ENCODE measurements at places on chromosomes 1 and 21.

- no peak for DNase-seq
Observed at GRCh38 chr1:114105421-114105979, 48.2 kb downstream of the SYT6 start.

- no peak for DNase-seq
Observed at GRCh38 chr1:228938537-228938901, 203.2 kb downstream of the RHOU start.

DNA sequence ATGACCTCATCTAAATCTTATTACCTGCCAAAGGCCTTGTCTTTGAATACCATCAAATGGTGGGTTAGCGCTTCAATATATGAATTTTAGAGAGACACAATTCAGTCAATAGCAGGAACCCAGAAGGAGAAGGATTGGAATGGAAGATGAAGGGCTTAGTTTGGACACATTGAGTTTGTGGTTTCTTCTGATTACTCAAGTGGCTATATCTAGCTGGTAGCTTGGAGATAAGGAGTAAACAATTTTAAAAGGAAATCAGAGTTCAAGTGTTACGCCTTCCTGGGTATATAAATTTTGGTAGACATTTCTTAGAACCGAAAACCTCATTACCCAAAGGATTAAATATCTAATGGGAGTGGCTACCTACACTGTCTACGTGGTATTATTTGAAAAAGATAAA is 80.2 kb downstream of the RGS2 start:
- DNase-seq: no peak

- DNase-seq: peak; percentile 75
Observed at GRCh38 chr1:198352975-198353695, 187.3 kb downstream of the ATP6V1G3 start.

DNA sequence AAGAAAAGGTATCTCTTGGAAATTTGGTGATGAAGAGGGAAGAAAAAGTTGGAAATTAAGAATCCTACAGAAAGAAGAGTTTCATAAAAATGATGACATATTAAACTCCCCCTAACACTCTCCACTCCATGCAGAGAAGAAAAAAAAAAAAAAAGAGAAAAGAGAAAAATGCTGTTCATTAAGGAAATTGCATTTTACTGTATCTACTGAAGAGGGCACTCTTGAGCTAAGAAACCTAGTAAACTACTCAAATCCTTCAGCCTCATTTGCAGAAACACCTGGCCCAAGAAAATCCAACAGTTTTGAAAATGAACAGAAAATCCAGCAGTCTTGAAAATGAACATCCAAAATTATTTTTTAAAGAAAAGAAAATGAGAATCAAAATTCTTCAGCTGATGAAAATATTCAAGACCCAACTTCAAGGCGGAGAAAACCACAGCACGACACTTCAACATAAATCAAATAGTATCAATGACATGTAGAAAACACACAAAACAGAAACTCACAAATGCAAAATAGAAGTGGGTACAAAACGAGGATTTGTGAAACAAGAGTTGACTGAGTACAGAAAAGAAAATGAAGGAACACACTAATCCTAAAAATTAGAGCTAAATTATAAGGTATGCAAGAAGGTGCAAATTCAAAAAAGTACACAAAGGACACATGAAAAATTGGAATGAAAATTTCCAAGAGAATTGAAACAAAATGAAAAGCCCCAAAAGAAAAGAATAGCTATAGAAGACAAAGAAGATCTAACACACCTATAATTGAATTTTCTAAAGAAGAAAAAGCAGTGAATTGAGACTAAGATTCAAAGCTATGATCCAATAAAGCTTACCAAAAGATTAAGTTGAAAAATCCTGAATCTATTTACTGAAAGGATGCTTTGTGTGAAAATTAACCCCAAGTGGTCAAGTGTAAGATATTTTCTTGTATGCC is 73.2 kb upstream of the DNAJC6 start:
- peak; percentile 70 for DNase-seq

DNA sequence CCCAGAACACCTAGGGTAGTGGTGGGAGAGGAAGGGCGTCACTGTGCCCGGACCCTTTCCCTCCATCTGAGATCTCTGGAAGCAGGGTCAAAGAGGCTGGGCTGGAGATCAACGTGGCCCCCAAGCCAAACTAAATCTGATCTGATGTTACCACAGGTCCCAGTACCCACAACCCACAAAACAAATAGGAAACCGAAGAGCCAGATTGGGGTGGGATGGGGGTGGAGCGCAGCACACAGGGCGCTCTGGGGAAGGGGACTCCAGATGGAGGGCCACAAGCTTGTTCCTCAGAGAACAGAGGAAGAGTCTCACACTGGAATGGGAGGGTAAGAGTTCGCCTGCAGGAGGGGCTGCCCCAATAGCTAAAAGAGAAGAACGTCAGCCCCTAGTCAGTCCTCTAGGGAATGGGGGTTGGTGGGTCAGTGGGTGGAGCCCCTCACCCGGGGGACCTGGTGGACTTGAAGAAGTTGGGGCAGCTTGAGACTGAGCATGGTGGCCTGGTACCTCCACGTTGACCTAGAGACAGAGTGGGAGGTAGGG is 1.5 kb downstream of the PAQR6 start:
- no peak for DNase-seq

GRCh38 chr1:247574664-247575063 is 13.5 kb upstream of the OR2G2 start:
- DNase-seq: no peak

DNA sequence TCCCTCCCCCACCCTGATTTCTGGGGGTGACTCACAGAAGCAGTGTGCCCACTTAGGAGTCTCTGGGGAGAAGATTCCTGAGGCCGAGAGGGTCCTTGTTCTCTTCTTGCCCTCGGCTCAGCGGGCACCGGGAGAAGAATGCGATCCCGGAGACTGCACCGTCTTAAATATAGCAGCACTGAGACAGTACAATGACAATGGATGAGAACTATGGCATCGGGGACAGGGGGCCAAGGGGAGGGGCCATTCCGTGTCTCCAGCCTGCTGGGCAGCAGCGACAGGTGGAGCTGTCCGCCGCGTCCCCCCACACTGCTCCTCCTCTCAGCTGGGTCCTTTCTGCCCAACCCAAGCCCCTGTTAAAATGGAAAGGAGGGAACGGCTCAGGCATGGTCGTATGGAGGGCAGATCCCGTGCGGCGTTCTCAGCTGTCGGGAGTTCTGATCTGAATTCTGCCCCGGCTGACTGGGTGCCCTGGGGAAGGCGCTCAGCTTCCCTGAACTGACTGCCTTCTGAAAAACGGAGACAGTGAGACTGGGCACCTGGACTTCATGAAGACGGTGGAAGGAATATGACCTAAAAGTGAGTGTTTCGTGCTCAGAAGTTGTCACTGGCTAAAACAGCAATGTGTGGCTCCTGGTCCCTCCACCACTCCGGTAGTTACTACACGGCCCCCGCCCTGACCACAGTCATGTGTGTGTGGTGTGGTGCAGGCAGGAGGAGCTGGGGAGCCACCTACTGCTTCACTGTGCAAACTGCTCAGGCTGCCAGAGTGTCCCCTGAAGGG is at the start of gene MYOM3:
MYOM3 (minus strand) TSS at position 140 of the 784 bp plus-strand sequence. CDS start 3,499 bp downstream, outside the sequence.
- DNase-seq: peak; percentile 56

DNA sequence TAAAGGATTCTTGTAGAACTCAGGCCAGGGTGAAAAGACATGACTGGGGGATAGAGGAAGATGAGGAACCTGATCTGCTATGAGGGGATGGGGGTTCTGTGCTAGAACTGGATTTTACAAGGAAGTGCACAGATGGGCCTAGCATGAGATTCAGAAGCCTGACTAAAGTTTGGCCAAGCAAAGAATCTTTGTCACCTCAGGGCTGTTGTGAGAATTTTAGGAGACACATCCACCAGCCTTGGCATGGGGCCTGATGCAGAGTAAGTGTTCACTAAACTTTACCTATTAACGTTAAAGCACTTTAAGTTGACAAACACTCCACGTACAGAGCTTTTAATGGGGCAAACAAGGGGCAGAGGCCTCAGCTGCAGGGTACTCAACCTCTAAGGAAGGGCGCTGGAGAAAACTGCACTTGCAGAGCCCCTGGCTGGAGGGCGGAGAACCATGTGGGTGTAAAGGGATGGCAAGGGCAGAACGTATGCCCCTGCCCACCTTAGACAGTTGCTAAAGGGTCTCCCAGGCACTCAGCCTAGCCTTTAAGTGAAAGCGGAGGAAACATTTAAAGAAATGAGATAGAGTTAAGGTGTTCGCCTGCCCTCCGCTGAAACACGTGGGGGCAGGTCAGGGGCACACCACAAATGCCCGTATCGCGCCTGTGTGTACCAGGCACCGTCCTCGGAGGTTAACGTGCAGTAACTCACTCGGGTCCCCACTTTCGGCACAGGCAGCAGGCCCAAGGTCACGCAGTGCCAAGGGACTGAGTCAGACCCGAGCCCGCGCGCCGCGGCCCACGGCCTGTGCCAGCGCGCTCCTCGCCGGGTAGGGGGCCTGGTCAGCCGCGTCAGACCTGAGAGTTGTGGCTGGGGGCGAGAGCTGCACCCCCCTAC is 990 bp upstream of the MRPS6 start:
- no peak for DNase-seq

DNA sequence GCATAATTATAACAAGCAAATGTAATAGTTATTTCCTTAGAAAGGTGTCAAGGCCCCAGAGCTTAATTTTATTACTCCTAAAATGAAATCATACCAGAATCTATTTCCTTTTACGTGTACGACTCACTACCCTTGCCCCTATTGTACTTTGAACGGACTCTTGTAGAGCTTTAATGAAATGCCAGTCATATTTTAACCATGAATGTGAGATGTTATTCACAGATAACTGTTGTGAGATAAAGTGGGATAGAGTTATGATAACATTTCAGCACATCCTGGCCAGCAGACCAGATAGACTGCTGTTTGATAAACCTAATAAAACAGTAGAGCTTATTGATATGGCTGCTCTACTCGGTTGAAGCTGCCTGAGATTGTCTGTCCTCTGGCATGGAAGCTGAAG is 500.8 kb upstream of the PBX1 start:
- no peak for DNase-seq

DNA sequence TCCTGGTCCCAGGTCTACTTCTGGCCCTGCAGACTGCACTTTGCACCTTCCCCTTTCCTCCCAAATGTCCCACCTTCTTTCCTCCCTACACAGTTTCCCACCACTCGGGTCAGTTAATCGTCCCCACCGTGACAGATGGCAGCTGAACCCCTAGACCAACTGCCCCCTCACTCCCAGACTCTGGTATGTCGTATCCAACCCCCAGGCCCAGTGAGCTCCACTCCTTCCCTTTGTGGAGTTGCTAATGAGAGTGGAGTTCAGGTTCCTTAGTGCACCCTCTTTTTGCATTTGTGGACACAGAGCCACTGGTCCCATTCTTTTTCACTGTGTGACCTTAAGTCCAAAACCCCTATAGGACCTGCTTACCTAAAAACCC is 1.8 kb downstream of the MAN1C1 start:
- no peak for DNase-seq

- no peak for DNase-seq
Observed at GRCh38 chr21:33668180-33668579, 25.9 kb downstream of the ITSN1 start.

DNA sequence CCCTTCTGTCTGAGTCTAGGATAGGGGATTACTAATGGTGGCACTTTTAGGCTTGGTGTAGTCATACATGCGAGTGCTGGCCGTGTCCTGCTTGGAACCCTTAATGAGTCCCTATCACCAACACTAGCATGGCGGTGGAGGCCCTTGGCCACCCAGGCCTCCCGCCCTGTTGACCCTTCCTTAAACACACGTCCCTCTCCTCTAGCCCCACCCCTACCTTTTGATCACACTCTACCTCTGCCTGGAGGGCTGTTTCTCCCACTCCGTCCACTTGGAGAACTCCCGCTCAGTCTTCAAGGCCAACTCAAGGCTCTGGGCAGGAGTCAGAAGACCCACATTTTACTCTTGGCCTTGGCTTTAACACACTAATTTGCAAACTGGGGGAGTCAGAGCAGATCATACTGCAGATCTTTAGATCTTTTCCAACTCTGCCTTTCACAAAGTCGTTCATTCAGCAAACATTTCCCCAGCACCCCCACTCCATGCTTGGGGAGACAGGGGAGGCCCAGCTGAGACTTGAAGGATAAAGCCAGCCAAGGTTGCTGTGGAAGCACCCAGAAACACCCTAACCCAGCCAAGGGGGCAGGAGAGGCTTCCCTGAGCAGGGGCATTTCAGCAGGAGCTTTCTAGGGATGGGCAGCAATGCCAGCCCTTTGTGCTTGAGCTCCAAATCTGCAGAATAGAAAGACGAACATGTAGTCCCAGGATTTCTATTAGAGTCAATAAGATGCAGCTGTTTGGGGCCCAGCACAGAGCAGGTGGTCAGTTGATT is 1.9 kb downstream of the PODN start:
- no peak for DNase-seq

DNA sequence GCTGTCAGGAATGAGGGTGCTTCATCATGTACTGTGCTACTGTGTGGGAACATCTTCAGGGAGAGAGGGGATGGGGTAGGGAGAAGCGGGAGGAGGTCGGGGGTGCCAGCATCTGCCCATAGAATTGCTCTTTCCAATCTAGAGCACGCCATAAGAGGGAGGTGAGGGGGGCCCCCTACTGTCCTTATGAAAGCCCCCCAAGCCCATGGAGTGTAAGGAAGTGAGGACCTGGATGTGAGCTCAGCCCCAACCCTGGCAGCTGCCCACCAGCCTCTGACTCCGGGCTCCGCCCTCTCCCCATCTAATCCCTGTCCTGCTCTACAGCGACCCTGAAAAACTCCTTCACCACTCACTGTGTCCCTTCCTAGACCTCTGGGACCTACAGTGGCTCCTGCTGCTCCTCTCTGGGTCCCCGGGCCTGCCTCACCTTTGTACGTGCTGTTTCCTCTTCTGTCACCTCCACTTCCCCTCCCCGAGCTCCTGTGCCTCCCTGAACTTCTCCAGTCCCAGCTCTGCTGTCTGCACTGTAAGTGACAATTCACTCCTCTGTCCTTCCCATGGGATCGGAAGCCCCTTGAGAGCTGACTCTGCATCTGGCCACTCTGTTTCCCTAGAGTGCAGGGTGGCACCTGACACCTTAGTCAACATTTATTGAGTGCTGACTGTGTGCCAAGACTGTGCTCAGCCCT is 269.4 kb downstream of the PTPRU start:
- DNase-seq: no peak

GRCh38 chr1:169550294-169550693 is 36.0 kb downstream of the F5 start:
- DNase-seq: peak; percentile 54

DNA sequence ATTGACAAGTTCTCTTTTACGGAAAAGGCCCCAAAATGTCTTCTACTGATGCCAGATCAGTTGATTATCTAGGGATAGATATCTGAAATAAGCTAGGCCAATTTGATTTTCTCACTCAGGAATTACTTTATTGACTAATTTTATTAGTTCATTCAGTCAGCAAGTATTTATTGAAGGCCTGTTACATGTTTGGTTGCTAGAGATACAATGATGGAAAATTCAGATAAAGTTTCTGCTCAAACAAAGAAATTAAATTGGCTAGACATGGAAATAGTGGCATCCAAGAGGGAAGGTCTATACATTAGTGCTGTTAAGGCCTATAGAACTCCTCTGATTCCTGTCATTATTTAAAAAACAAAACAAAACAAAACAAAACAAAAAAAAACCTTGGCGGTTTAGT is 56.5 kb downstream of the HS2ST1 start:
- DNase-seq: no peak

DNA sequence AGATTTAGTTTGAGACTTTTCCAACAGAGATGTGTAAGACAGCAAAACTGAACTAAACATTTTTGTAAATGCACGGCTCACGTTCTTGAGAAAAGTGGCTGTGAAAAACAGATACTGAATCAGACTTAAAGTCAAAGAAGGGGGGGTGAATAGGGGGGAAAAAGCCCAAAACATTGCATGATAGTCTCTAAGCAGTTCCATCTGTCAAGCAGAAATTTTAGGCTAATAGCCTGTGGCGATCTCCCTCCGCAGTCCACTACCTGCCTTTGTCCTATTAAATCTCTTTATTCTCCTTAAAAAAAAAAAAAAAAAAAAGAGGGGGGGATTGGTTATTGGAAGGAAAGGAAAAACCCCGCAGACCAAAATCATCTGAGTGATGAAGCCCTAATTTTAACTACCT is 217.6 kb upstream of the NFIA start:
- DNase-seq: no peak

Data from activated CD4-positive, alpha-beta T cell treated with anti-CD3 and anti-CD28 coated beads, Interleukin-10, Interleukin-2, amounts not matched to agents 100 ng/mL and 50 ng/mL, durations not matched to agents 16 hours and 8 hours (primary cell).